Esophagus muscularis mucosa (tissue), 4 donors: ENCODE measurements at places on chromosomes 11 and 22. TPM values are rescaled to one million over a fixed set of nuclear protein-coding genes. Genes with fewer than 3 reads are reported as not detected.

Gene TRIM34
- 3.4 TPM for total RNA-seq

Gene VPREB1
- total RNA-seq: not detected

Gene GLB1L3
- total RNA-seq: 0.42 TPM

Gene THY1
- total RNA-seq: 70.1 TPM

Gene CYB5R2
- 4.2 TPM for total RNA-seq

Gene DNAJC4
- 19.9 TPM for total RNA-seq

Gene MRPL21
- 66.2 TPM for total RNA-seq

Gene CNGA4
- not detected for total RNA-seq

Gene CYTH4
- total RNA-seq: 11.6 TPM

Gene SLC5A12
- not detected for total RNA-seq

Gene VSTM5
- total RNA-seq: not detected
